ENCODE measurements at places on chromosomes 5 and 9.
A peak's percentile ranks its signal among the peaks of the same experiment; 100 is the strongest.

DNA sequence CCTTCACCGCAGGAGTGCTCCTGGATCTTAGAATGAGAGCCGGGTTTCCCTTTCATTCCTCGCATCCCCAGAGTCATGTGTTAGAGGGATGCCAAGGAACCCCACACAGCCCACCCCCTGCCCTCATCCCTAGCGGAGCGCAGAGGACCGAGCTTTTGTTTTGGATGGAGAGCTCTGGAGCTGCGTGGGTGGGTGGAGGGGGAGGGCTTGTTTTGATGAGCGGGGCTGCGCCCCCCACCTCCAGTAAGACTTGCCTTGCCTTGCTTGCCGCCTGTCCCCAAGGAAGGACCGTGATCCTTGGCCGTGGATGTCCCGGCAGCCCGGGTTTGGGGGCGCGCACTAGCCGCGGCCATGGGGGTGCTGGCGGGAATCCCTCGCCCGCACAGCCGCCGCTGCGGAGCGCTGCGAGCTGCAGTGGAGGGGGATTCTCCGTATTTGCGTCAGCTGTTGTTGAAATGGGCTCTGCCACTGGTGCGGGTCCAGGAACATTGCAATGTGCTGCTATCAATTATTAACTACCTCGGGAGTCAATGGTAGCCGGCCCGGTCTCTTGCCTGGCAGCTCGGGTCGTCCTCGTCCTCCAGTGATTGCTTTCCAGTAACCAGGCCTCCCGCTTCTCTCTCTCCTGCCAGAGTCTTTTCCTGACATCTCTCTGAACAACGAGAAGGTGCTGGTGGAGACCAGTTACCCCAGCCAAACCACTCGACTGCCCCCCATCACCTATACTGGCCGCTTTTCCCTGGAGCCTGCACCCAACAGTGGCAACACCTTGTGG, 1.0 kb downstream of the EGR1 start:
- DNase-seq = no peak

- peak; percentile 71 for DNase-seq
These were observed 1.9 kb upstream of the CNTFR start for GRCh38 chr9:34591248-34591916.

DNA sequence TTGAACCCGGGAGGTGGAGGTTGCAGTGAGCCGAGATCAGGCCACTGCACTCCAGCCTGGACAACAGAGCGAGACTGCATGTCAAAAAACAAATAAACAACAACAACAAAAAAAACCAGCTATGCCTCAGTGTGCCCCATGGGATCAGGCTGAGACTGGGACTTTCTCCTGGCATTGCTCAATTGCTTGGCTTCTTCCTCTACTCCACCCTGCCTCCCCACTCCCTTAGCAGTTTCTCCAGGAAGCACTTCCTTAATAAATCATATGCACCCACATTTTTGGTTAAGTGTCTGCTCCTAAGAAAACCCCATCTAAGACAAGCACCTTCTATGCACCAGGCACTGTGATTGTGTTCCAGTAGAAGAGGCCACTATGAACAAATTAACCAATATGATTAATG, 41.0 kb upstream of the TMEM252 start:
- DNase-seq = no peak

DNA sequence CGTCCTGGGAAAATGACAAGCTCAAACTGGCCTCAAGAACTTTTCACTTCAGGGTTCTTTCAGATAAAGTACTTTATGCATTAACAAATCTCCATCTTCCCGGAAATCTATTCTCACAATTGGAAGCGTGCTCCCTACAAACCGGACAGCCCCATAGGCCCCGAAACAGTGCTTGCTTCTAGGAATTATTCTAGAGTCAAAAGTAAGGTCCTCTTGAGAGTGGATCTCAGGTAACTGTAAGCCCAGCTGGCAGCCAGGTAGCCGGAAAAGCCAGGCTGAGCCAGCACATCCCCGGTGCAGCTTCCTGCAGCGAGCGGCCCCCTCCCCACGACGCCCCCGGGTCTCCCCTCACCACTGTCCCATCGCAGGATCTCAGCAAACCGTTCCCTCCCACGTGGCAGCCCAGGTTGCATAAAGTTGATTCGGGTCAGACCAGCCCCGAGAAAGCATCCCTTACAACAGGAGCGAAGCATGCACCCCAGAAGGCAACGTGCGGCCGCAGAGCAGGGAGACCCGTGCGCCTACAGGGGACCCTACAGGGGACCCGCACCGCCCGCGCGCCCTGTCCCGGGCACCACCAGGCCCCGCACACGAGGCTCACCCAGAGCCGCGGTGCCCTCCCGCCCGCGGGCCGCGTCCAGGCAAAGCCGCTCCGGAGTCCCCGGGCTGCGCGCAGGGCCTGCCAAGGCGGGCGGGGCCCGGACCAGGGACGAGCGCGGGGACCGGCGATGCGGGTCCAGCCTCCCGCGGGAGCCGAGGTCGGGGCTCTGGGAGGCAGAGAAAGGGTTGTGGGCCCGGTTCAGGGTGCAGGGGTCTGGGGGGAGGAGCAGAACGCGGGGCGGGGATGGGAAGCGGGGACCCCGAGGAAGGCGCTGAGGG, 920 bp downstream of the LPCAT1 start:
- DNase-seq = no peak

- DNase-seq = no peak
These were observed 22.8 kb upstream of the ABLIM3 start for GRCh38 chr5:149118463-149118862.

DNA sequence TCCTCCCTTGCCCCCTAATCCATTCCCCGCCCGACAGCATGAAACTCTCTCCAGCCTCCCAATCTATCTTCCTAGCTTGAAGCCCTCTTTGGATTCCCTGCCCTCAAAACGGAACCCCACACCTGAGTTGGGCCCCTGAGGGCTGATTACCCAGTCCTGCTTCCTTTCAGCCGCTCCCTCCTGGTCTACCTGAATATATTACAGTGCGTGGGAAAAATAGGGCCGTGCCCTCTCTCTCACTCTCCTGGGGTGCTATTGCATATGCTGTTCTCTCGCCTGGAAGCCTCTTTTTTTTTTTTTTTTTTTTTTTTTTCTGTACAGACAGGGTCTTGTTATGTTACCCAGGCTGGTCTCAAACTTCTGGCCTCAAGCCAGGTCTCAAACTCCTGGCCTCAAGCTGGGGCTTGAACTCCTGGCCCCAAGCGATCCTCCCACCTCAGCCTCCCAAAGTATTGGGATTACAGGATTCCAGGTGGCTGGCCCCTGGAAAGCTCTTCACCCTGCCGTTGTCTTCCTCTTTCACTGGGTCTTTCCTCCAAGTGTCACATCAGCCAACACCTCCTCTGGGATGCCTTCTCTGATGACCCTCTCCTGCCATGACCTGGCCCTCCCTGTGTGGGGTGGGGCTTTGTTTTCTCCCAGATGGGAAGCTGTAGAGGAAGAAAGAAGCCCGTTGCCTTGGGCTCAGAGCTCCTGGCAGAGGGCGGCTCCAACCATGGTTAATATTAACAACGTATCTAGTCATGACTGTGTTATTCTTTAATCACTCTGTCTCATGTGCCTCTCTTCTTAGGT, 8.2 kb downstream of the DNM1 start:
- DNase-seq = no peak

- DNase-seq = no peak
These were observed 4.7 kb downstream of the CXXC5 start for GRCh38 chr5:139652788-139653241.
